ENCODE measurements at places on chromosomes 5 and 9.

DNA sequence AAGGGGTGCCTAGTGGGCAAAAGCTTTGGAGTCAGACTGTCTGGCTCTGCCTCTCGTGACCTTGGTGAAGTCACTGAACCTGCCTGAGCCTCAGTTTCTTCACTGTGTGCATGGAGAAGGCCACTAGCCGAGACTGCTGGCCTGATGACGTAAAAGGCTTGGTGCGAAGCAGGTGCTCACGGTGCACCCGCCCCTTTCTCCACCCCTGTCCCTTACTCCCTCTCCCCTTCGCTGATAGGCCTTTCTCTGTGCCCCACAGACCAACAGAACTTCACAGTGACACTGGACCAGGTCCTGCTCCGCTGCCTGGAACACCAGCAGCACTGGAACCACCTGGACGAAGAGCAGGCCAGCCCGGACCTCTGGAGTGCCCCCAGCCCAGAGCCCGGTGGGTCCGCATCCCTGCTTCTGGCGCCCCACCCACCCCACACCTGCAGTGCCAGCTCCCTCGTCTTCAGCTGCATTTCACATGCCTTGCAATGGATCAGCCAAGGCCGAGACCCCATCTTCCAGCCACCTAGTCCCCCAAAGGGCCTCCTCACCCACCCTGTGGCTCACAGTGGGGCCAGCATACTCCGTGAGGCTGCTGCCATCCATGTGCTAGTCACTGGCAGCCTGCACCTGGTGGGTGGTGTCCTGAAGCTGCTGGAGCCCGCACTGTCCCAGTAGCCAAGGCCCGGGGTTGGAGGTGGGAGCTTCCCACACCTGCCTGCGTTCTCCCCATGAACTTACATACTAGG, 10.4 kb downstream of the FPGS start:
- DNase-seq, result no peak

- DNase-seq, result no peak
Observed at GRCh38 chr5:156393980-156394379, 67.0 kb downstream of the SGCD start.

DNA sequence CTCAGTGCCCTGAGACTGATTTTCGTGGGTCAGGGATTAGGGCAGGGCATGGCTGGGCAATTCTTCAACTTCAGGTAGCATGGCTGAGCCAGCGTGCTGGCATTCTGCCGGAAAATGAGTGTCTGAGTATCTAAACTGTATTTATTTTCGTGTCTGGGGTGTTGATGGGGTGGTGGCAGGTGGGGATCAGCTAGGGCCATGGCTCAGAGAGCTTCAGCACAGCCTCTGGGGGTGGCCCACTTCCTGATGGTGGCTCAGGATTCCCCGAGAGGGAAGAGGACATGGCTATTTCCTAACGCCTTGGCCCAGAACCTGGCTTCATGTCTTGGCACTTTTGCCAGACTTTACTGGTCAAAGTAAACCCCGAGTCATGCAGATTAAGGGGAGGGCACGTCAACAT, 260.5 kb downstream of the GADD45G start:
- DNase-seq, result no peak

GRCh38 chr5:179542170-179542569, 8.2 kb upstream of the RUFY1 start:
- no peak for DNase-seq

DNA sequence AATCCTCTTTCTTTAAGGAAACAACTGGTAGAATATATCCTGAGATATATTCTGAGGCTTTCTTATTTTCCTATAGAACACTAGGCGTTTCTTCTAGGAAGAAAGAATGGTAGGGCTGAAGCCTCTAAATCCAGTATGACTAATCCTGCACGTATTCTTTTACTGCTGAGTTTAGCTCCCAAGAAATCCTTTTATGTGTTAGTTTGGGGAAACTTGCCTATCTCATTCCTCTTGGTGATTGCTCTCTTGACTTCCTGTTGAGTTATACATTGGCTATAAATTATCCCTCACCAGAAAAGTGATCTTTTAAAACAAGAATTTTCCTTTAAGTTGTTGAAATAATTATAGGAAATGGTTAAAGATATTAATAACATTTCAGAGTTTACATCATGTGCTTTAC, 422.9 kb downstream of the TMEM161B start:
- DNase-seq, result no peak

DNA sequence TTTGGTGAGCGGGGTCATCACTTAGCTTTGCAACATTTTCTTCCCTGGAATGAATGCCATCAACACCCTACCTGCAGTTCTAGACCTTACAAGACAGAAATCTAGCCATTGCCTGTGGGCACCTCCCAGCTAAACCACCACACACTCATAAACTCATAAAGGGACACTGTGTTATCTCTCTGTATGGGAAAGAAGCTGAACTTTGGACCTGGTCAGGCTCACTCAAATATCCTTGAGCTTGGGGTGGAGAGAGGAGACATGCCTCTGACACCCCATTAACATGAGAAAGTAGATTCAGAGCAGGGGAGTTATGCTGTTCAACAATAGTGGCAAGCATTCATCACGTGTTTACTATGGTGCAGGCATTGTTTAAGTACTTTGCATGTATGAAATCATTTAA, 205.6 kb downstream of the ZNF462 start:
- DNase-seq, result no peak

GRCh38 chr5:83724001-83724400, 3.3 kb upstream of the HAPLN1 start:
- DNase-seq, result no peak

GRCh38 chr5:72376381-72376780, 56.2 kb downstream of the PTCD2 start:
- DNase-seq, result no peak

DNA sequence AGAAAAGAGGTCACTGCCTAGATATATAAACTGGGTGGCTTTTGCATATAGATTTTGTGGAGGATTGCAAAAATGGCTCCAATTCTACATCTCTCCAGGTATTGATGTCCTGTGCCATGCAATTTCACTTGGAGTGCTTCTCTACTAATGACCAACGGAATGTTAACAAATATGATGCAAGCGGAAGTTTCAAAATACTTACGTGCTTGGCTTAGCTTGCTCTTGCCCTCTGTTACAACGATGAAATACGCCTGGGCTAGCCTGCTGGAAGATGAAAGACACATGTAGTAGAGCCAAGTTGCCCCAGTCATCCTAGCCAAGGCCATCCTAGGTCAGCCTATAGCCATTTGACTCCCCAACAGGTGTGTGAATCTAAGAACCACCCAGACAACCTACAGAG, 3.6 kb upstream of the POC5 start:
- no peak for DNase-seq

DNA sequence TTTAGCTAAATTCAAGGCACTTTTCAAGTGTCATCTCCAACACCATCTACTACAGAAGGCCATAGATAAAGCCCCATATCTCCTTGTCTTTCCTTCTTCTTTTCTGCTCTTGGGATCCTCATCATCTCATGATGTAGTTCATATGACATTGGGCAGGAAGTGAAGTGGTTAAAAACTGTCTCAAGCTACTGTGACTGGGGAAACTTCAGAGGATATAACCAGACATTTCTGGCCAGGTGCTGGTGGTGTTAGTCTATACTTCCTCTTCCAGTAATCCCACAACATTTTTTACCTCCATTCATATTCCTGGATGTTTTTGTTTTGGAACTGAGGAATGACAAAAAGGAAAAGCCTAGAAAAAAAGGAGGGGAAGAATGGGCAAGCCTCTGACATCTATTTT, 188.7 kb downstream of the LURAP1L start:
- DNase-seq, result no peak

DNA sequence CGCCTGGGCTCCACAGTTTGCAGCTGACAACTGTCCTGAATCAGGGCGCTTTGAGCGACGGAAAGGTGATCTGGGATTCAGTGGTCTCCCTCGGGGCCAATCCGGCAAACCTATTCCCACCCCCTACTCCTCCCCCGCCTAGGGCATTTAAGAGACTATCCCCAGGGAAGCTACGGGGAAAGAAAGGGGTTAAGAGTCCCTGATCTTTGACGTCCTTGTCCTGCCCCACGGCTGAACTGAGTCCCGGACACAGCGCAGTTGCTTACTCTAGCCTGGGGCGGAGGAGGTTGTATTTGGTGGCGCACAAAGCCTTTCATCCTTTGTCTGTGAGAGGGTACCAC, 3.4 kb downstream of the RORB start:
- DNase-seq, result no peak

GRCh38 chr9:99582814-99583213, 238.9 kb upstream of the NR4A3 start:
- DNase-seq, result no peak

DNA sequence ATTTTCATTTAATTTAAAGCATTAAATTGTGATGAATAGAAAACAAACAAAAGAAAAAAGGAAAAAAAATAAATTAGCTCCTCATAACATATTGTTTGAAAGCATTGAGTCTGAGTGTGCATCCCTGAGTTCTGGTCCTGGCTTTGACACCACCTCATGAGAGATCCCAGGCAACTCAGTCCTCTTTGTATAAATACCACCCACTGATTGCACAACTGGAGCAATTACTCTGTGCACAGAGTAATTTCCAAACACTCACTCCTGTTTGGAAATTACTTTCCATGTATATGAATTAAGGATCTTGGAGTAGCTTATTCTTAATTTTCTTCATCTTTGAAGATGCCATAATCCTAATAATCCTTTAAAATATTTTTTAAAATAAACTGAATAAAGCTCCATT, 59.4 kb upstream of the C5orf46 start:
- no peak for DNase-seq

DNA sequence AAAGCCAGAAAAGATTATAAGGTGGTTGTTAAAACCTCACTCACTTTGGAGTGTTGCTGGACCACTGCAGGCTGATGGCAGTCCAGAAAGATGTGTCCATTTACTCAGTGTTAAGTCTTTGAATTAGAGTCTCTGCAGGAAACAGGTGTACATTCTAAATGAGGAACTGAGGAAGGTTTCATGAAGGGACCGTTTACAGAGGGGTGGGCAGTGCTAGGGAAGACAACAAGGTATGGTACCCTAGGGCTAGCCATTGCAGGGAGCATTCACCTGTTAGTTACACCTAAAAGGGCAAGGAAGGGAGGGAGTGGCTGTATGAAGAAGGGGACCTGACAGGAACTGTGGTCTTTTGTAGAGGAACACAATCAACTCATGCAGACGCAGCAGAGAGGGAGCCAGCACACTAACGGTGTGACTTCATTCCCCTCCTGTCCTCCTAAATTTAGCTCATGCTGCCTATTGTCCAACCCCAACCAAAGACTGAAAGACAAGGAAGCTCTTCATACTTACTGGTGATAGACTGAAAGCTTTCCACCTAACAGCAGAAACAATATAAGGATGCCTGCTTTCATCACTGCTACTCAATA, 32.2 kb upstream of the PAX5 start:
- no peak for DNase-seq

- DNase-seq, result no peak
Observed at GRCh38 chr5:103057208-103058130, 62.5 kb downstream of the GIN1 start.

DNA sequence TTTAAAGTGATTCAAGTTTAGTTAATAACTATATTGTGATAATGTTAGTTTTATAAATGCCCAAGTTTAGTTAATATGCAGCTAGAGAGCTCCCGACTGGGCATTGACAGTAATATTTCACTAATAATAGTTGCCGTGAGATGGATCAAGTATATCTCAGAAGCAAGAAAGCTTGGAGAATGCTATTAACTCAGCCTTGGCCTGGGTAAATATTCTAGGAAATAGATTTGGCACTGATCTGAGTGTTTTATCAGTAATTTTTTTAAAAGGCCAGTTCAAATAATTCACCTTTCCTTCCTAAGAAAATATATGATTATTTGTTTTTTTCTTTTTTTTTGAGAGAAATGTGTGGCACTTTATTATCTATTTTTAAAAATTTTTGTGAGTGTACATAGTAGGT, 305.3 kb downstream of the CSNK1G3 start:
- DNase-seq, result no peak

DNA sequence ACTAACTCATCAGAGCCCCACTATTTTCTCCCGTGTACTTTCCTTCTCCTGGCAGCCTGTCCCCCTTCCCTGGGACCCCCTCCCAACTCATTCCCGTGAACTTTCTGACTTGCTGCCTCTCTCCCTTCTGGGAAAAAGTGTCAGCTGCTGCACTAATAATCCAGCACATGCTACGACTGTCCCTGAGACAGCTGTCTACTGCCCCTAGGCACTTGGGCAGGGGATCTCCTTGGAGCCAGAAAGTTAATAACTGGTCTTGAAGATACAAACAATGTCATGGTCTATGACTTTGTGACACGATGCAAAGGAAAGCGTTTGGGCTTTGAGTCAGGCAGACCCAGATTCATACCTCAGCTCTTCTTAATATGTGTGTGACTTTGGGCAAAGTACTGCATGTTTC, 10.1 kb upstream of the RNF183 start:
- DNase-seq, result no peak

GRCh38 chr5:179371681-179372680, 26.7 kb upstream of the ADAMTS2 start:
- DNase-seq, result peak; percentile 77

GRCh38 chr5:39352170-39352569, 12.1 kb downstream of the C9 start:
- no peak for DNase-seq

DNA sequence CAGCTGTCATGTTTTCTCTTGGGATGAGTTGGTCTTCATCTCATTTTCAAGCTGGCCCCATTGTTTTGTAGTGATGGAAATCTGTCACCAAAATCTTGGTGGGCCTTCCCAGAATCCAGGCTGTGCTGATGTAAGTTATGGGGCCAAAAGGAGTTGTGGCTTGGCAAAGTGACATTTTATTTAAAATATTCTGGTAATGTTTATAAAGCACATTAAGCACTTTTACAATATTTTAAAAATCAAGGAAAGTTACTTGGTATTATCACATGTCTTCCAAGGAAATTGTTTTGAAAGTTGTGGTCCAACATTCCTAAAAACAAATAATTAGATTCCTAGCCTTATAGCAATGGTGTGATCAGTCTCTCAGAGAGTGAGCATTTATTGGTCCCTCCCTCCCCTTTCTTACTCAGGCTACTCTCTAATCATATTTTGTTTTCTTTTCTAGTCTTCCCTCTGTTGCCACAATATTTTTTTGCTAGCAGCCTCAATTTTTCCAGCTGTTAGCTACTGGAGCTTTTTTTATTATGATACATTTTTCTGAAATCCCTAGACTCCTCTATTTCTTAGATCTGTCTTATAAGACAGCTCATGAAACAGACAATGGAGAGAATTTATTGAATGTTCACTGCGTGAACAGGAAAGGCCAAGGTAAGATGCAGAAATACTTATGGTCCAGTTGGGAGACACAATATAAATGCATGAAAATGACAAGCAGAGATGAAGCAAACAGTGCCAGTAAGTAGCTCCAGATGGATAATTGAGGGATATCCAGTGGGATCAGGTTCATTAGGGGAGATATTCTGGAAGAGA, 408.1 kb upstream of the ZNF608 start:
- no peak for DNase-seq
